Osteocyte (in vitro differentiated cells): ENCODE measurements at places on chromosomes 1 and 21.

DNA sequence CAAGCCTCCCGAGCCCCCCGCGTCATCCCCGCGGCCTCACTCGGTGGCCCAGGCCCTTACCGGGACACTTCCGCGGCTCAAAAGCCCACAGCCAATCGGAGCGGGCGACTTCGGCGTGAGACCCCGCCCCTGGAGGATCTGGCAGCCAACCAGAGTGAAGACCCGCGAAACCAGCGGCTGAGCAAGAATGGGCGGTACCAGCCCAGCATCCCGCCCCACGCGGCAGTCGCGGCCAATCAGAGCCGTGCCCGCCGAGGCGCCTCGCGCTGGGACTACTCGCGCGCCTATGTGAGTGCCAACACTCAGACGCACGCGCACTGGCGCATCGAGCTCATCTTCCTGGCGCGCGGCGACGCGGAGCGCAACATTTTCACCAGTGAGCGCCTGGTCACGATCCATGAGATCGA lies 22.5 kb downstream of the DISP3 start:
- DNase-seq = no peak

GRCh38 chr1:194658090-194658439 lies 1471.7 kb upstream of the B3GALT2 start:
- no peak for DNase-seq

- DNase-seq = no peak
These were observed 92.8 kb downstream of the PRKAB2 start for GRCh38 chr1:147079400-147080005.

GRCh38 chr1:229370601-229371021 lies 27.8 kb upstream of the CCSAP start:
- peak; percentile 54 for DNase-seq

- DNase-seq = no peak
These were observed 87.8 kb downstream of the ERG start for GRCh38 chr21:38410466-38410865.

GRCh38 chr1:78688697-78689096 lies 39.1 kb downstream of the IFI44 start:
- no peak for DNase-seq

- no peak for DNase-seq
These were observed 211.0 kb upstream of the DMRTA2 start for GRCh38 chr1:50634251-50634650.

DNA sequence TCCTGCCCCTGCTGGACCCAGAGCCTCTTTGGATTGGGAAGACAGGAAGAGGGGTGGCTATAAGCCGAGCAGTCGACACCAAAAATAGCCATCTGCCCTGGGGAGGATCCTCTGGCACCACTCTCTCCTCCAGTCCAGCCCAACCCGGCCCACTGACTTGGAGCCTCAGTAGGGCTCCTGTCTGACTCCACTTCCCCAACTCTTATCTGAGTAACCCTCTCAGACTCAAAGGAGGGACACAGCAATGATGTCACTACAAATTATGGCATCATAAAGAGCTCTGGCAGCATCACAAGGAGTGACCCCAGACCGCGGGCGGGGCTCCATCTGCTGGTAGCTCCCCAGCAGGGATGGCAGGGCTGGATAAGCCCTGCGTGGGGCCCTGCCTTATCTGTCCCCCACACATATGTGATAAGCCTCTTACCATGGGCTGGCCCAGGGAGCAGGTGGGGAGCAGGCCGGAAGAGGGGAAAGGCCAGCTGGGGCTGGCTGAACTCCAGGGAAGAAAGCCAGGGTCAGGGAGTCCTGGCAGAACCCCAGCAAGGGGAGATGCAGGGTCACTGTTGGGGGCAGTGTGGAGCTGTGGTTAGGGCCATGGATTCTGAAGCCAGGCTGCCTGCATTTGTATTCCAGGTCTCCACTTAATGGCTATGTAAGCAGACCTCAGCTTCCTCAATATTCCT lies 4.6 kb upstream of the SLC6A9 start:
- DNase-seq = no peak

DNA sequence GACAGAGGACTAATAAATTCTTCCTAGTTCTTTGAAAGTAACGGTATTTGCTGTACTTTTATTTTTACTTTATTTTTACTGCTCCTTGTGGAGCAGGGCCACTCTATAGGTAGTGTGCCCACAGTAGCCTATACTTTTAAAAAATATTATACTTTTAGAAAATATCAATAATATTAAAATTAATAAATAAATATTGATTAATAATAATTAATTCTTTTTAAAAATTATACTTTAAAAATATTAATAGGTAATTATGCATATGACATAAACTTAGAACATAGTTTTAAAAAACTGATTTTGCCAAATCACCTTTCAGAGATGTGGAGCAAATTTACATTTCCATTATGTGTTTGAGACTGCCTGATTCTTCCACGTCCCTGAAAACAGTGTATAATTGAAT lies 30.8 kb downstream of the ZBED6 start:
- no peak for DNase-seq

DNA sequence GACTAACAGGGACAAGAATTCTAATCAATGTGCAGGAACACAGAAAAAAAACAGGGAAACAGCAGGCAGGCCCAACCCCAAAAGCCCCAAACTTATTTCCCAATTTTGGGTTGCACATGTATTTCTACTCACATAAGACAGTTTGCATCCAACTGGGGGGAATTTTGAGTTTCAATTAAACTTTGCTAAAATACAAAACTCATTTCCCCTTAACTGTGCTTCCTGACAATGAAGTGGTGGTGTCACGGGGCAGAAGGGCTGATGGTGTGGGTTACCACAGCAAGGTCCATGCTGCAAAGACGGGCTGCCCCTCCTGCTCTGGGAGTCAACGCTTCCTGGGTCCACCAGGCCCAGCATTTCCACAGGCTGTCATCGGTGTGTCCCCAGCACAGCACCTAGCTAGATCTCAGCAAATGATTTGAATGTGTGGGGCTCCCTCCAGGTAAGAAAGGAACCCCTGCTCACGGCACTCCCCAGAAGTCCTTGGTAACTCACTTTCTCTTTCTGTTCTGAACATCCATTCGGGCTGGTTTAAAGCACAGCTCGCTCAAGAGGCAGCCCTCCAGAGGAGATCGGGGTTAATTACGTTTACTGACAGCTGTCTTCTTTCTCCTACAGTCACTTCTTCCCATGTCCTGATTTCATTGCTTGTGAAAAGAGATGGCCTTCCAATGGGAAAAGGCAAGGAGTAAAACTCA lies 27.4 kb downstream of the HIVEP3 start:
- no peak for DNase-seq

GRCh38 chr1:157167437-157167836 lies 29.2 kb upstream of the ETV3 start:
- DNase-seq = no peak

- no peak for DNase-seq
These were observed 78.0 kb downstream of the PTPN14 start for GRCh38 chr1:214473387-214473786.
